Posterior cingulate gyrus (tissue), 11 donors: ENCODE measurements at places on chromosomes 16 and 17.

- no peak for DNase-seq
Measured at GRCh38 chr17:81976332-81977210, 858 bp upstream of the ASPSCR1 start.

DNA sequence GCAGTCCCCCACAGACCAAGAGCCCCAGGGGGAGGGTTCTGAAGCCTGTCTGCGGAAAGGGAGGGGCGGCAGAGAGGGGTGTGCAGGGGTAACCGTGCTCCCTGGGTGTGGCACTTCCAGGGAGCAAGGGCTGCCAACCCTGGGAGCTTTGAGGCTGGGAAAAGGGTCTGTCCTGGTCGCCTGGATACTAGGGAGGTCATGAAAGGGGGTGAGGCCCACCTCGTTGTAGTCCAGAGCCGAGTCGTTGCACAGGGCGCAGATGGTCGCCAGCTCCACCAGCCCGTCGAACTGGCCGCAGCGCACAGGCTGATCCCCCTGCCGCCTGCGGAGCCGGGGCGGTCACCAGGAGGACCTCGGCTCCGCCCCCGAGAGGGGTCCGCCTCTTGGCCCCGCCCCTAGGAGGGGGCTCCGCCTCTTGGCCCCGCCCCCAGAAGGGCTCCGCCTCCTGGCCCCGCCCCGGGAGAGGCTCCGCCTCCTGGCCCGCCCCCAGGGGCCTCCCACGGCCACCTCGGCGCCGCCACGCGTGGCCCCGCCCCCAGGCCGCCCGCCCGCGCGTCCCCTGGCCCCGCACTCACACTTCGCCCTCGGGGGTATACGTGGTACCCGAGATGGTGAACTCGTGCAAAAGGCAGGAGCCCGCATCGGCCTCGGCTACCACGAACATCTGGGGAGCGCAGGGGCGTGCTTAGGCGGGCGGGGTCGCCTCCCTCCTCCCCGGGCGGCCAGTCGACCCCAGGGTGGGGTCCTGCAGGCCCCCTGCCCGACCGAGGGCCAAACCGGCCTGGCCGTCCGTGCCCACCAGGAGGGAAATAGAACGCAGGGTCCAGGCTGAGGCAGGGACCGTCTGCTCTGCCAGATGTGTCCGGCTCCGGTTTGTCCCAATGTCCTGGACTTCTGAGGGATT lies 19.5 kb downstream of the ATP2A3 start:
- DNase-seq, result peak; percentile 43

- no peak for DNase-seq
Measured at GRCh38 chr17:5019475-5019956, 15.7 kb downstream of the SLC52A1 start.

GRCh38 chr17:7705269-7706255 lies 560 bp downstream of the EFNB3 start:
- peak; percentile 83 for DNase-seq

DNA sequence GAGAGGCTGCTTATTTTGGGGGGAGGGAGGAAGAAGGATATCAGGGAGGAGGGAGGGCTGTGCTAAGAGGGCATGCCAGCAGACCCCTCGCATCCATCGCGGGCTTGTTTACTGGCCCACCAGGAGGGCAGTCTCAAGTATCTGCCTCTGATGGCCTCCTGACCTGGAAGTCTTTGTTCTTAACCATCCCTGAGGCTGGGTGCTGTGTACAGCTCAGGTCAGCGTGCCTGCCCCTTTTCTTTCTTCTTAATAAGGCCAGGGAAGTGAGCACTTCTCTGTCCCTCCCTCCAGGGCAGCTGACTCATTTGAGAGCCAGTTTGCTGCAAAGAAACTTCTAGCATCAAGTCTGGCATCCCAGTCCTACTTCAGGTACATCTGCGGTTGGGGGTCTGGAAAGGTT lies 157.0 kb downstream of the CCDC182 start:
- DNase-seq, result no peak

GRCh38 chr17:1011138-1011537 lies 14.2 kb downstream of the TIMM22 start:
- DNase-seq, result no peak

GRCh38 chr16:30112197-30113030 lies 923 bp downstream of the GDPD3 start:
- peak; percentile 58 for DNase-seq

DNA sequence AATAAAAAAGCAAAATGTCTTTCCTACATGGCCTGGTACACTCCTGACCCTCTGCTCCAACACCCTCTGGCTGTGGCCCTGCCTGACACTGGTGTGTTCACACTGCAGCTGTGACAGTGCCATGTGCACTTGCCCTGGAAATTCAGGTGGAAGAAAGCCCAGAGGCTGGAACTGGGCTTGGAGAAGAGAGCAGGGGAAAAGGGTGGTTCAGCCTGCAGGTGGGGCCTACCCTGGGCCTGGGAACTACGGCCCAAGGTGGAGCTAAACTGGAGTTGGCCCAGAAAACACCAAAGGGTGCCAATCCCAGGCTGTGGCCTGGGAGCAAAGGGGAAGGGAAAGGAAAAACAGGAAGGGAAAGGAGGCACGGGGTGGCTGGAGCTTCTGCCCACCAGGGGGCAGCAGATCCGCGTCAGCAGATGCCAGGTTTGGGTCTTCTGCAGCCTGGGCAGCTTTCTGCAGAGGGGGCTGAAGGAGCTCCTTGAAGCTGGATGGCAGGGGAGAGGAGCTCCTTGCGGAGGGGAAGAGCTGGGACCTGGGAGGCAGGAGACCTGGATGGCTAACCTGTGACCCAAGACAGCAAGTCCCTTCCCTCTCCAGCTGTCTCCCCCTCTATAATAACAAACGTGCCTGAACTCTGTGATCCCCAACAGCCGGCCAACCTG lies 15.4 kb upstream of the CTCF start:
- DNase-seq, result peak; percentile 75

- DNase-seq, result no peak
Measured at GRCh38 chr17:56777859-56778258, 55.9 kb downstream of the C17orf67 start.

DNA sequence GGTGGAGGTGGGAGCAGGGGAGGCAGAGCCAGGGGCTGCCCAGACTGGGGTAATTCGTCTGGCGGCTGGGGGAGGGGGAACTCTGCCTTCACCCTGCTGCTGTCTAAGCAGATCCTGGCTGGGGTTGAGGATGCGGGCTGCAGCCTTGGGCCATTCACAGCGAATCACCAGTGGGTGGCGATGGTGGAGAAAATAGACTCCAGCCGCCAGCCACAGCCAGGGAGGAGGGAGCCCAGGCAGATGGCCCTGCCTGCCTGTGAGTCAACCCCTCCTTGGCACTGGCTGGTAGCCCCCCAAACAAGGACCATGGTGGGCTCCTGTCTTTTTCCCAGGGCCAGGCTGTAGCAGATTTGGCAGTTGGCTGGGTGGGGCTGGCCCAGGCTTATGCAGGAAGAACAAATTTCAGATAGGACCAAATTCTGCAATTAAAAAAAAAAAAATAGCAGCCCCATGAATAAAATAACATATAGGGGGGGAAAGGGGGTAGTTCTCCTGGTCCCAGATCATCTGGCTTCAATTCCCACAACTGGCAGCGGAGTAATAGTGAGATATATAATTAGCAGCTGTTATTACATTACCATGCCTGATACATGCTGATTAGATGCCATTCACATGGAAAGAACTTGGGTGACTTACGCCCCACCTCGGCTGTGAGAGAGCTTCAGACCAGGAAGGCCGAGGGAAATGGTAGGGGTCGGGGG lies 41.5 kb upstream of the CDH5 start:
- peak; percentile 62 for DNase-seq

GRCh38 chr17:36089339-36089865 lies 541 bp downstream of the CCL3 start:
- DNase-seq, result no peak

- no peak for DNase-seq
Measured at GRCh38 chr16:11129378-11129781, 126.6 kb downstream of the SOCS1 start.

DNA sequence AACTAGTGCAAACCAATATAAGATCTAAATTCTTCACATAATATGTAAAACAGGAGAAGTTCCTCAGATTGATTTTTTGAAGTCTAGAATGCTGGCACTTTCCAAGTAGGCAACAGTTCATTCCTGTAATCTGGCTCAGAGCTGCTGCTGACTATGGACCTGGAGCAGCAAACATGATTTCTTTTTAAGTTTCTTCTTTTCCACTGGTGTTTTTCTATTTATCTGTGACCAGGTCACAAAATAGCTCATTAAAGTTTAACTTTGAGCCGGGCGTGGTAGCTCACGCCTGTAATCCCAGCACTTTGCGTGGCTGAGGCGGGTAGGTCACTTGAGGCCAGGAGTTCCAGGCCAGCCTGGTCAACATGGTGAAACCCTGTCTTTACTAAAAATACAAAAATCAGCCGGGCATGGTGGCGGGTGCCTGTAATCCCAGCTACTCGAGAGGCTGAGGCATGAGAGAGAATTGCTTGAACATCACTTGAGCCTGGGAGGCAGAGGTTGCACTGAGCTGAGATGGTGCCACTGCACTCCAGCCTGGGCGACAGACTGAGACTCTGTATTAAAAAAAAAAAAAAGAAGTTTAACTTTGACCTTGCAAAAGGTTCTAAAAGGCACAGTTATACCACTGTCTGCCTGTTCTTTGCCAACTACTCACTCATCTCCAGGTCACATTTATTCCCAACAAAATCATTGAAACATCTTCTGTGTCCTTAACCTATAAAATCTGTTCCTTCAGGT lies 29.4 kb upstream of the SLC13A2 start:
- DNase-seq, result no peak

DNA sequence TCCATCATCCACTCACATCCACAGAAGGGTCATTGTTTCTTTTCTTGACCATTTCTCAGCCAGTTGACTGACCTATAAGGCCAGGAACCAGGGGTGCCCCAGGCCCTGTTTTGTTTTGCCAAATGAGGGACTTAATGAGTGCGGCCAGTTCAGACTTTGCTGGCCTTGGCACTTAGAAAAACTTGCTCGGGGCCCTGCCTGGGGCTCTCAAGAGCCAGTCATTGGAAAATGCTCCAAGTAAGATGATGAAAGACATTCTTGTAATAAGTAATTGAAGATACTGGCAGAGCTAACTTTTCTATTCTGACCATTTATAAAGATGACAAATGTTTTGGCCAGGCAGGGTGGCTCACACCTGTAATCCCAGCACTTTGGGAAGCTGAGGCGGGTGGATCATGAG lies 29.0 kb upstream of the CLEC18B start:
- DNase-seq, result peak; percentile 4

- DNase-seq, result no peak
Measured at GRCh38 chr17:1946021-1946932, 78.9 kb downstream of the RTN4RL1 start.

DNA sequence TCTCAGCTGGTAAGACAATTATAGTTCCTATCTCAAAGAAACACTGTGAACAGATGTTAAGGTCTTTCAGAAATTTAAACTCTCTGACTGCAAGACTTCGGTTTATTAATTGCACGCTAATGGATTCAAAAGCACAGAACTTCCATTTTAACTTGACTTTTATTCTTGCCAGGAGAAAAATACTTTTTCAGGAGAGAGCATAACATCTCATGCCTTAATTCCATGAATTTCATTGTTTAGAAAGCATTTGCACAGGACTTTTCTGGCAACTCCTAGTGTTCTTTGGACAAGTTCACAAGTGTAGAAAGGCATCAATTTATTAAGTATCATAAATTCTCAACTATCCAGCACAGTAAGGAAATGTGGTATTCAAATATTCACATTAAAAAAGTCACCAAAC lies 22.4 kb downstream of the STX8 start:
- DNase-seq, result no peak

- no peak for DNase-seq
Measured at GRCh38 chr17:76881408-76881807, 13.2 kb downstream of the MGAT5B start.

GRCh38 chr17:45871718-45872117 lies 22.6 kb upstream of the MAPT start:
- DNase-seq, result no peak

DNA sequence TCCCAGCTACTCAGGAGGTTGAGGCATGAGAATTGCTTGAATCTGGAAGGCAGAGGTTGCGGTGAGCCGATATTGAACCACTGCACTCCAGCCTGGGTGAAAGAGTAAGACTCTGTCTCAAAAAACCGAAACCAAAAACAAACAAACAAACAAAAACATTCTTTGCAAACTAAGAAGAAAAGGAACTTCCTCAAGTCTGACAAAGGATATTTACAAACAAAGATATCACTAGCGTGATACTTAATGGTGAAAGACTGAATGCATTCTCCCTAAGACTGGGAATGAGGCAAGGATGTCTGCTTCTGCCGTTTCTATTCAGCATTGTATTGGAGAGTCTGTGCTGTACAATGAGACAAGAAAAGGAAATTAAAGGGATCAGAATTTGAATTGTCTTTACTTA lies 10.5 kb upstream of the MPO start:
- DNase-seq, result no peak

GRCh38 chr17:2602597-2603017 lies 9.2 kb downstream of the PAFAH1B1 start:
- DNase-seq, result no peak

DNA sequence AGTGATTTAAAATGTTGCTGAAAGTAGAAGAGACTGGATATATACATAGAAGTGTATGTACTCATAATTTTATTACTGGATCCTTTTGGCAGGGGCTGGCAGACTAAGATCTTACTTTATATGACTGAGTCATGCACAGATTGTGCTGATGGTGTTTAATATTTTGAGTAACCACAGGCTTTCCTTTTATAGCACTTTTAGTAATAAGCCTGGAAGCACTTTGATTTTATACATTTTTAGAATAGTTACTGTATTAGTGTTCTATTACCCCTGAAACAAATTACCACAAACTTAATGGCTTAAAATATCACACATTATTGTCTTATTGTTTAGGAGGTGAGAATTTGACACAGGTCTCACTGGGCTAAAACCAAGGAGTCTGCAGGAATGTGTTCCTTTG lies 113.4 kb upstream of the CDH8 start:
- no peak for DNase-seq

GRCh38 chr16:1279945-1280589 lies 24.2 kb downstream of the TPSD1 start:
- DNase-seq, result no peak

DNA sequence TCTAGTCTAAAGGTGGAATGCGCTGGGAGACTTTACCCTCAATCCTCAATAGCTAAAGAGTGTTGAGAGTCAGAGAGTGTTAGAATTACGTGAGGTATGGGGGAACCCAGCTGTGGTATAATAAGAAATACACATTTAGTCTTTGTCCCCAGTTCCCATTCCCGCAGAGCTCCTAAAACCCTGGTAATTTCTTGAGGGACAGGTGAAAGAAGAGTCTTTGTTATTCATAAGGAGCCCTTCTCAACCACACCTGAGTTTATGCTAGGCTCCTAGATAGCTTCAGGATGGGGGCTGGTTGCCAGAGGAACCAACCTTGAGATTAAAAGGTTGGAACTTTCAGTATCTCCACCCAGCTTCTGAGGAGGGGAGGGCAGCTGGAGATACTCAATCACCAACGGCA lies 5.8 kb downstream of the ZNF18 start:
- DNase-seq, result no peak
